Kidney capillary endothelial cell (primary cell): ENCODE measurements at places on chromosomes 11 and 22.
A peak's percentile ranks its signal among the peaks of the same experiment; 100 is the strongest.

DNA sequence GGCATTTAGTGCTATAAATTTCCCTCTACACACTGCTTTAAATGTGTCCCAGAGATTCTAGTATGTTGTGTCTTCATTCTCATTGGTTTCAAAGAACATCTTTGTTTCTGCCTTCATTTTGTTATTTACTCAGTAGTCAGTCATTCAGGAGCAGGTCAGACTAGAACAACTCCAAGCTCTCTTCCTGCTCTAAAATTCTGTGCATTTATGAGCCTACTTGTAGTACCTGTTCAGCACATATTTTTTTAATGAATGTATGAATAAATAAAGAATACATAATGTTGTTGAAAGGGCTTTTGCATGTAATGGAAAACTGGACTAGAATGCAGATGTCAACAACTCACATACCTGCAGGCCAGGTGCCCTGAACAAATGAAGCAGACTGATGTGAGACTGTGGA is 13.7 kb upstream of the HEPHL1 start:
- DNase-seq = no peak

DNA sequence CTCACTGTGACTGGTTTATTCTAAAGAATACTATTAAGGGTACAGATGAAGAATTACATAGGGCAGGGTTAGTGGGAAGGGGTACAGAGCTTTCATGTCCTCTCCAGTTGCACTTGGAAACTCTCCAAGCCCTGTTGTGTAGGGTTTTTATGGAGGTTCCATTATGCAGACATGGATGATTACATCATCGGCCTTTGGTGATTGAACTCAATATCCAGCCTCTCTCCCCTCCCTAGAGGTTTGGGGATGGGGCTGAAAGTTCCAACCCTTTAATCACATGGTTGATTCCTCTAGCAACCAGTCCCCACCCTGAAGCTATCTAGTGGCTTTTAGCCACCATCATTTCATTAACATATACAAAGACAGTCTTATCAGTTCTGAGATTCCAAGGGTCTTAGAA is 472.6 kb downstream of the BUD13 start:
- no peak for DNase-seq

DNA sequence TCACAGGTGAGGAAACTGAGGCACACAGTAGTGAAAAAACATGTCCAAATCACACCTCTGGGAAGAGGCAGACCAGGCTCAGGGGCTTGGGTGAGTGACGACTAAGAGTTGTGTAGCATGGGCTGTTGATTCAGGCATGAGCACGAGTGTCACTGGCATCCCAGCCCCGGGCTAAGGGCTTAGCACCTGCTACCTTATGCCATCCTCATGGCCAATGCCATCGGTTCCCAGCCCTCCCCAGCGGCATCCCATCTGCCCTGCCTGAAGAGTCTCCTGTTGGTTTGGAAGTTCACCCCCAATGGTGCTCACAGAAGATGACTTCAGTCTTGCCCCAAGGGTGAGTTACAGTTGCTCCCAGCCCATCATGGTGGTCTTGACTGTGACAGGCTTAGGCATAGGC is 22.4 kb downstream of the MB start:
- no peak for DNase-seq

- DNase-seq = no peak
These were observed 64.0 kb upstream of the PPP6R3 start for GRCh38 chr11:68396516-68396915.

DNA sequence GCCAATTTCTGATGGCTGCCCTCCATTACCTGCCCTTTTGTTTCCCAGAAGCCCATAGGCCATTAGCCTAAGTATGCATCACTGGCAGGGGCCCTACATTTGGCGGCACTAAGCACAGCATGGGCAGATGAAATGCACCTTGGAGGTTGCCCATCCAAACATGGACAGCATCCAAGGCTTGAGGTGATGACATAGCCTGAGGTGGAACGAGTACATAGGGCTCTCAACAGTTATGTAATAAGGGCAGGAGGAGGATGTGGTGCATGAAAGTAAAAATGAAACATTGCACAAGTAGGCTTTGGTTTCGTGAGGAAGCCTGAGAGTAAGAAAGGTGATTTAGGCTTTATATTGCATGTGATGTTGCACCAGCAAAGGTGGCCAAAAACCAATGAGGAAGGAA is 148.1 kb downstream of the FAM76B start:
- no peak for DNase-seq

- no peak for DNase-seq
These were observed 7.8 kb upstream of the NLRP10 start for GRCh38 chr11:7973011-7973410.

DNA sequence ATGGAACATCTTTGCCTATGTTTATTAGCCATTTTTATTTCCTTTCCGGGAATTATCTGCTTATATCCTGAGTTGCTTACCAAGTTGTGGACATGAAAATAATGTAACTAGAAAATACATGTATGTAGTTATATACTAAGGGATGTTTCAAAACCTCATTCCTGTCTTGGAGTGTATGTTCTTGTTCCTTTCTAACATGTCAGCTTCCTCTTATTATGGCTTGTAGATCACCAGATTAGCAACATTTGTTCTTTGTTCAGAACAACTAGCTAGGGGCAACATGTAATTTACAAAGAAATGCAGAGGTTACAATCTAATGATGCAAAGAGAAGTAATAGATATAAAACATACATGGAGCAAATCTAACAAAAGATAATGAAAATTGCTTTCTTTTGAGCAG is 13.1 kb upstream of the TMEM123 start:
- DNase-seq = no peak

DNA sequence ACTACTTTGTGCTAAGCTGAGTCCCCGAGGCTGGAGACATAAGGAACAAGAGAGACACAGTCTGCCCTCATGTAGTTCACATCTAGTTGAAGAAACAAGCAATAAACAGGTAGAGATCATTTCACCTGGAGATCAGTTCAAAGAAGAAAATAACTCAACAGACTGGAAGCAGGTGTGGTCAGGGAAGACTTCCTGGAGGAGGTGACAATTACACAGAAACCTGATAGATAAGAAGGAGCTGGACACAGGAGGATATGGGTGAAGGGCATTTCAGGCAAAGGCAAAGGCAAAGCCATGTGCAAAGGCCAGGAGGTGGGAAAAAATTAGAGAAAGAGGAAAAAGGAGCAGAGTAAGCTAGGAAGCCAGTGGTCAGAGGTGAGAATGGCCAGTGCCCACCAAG is 115.6 kb downstream of the MN1 start:
- no peak for DNase-seq

- DNase-seq = no peak
These were observed 707 bp upstream of the CD151 start for GRCh38 chr11:831961-832528.

DNA sequence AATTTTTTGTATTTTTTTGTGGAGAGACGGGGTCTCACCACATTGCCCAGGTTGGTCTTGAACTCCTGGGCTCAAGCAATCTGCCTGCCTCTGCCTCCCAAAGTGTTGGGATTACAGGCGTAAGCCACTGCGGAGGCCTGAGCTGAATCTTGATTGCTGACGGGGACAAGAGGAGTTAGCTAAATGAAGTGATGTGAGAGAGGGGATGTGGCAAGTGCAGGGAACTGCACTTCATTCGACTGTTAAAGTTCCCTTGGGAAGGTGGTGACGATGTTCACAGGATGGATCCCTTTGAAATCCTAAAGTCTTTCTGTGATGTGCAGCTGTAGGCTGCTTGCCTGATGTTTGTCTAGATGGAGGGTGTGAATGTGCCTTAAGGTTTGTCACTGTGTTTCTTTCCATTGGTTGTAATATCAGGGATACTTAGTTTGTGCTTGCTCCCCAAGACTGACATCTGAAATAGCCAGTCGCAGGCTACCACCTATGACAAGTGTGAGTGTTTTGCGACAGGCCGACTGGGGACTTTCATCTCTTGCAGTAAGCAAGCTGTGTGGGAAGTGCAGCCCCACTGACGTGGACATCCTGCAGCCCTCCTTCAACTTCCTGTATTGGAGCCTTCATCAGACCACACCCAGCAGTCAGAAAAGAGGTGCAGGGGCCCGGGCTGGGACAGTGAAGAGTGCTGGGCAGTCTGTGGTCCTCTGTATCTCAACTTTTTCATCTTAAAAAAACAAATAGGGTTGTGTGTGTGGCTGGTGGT is 19.6 kb upstream of the CCDC134 start:
- DNase-seq = peak; percentile 39

DNA sequence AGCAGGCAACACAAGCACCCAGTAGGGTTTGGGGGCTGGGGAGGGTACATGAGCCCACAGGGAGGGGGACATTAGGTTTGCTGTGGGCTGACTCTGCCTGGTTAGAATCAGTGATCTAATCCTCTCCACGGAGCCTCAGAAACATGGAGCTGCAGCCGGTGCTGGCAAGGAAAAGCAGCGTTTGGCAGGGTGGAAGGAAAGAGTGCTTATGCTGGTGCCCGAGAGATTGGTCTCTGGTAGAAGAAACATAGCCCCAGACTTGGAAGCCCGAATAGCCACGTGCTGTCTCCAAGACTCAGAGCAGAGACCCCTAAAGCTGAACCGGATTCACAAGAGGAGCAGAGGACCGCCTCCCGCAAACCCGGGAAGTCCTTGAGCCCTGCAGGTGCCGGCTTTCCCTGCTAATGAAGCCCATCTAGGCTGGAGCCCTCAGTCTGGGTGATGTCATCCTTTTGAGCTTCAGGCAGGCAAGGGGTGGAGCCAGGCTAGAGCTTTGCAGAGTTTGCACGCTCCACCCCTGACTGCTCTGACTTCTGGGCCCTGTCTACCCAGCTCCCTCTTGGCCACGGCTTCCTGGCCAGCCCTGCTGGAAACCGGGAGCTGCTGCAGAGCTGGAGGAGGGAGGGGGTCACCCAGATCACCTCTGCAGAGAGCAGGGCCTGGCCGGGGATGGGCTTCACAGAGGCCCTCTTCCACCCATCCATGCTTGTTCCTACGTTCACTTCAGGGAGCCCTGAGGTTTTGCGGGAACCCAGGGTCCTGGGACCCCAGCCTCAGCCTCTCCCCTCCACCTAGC is 35.0 kb upstream of the JAM3 start:
- peak; percentile 76 for DNase-seq

GRCh38 chr11:70411713-70412452 is 13.6 kb downstream of the CTTN start:
- DNase-seq = no peak

- no peak for DNase-seq
These were observed 5.6 kb downstream of the PIM3 start for GRCh38 chr22:49966041-49966773.

DNA sequence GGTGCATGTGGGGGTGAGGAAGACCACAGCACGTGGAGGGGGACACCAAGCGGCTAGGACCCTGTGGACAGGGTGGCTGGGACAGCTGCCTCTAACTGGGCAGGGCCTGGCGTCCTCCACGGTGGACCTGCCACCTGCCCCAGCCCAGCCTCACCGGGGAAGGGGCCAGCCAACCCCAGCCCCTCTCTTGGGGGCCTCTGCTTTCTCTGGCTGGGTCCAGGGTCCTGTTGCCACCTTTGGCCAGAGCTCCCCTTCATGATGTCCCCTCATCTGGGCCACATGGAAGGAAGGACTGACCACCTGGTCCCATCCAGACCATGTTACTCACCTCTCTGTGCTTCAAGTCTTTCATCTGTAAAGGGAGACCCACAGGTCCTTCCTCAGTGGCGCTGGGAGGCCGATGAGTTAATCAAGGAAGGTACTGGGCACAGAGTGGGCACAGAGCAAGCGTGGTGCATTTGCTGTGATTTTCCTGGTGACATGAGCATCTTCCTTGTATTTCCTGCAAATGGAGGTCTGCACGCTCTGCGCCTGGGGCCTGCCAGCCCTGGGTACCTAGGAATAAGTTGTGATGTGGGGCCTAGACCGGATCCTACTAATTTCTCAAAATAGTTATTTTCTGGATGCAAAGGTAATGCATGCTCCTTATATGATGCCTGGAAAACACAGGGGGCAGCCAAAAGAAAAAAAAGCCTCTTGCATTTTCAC is 538.4 kb downstream of the TBC1D22A start:
- DNase-seq = no peak

- DNase-seq = no peak
These were observed 11.3 kb upstream of the NFAM1 start for GRCh38 chr22:42443240-42444076.

- peak; percentile 2 for DNase-seq
These were observed 286.4 kb downstream of the DYNC2H1 start for GRCh38 chr11:103395612-103396011.

DNA sequence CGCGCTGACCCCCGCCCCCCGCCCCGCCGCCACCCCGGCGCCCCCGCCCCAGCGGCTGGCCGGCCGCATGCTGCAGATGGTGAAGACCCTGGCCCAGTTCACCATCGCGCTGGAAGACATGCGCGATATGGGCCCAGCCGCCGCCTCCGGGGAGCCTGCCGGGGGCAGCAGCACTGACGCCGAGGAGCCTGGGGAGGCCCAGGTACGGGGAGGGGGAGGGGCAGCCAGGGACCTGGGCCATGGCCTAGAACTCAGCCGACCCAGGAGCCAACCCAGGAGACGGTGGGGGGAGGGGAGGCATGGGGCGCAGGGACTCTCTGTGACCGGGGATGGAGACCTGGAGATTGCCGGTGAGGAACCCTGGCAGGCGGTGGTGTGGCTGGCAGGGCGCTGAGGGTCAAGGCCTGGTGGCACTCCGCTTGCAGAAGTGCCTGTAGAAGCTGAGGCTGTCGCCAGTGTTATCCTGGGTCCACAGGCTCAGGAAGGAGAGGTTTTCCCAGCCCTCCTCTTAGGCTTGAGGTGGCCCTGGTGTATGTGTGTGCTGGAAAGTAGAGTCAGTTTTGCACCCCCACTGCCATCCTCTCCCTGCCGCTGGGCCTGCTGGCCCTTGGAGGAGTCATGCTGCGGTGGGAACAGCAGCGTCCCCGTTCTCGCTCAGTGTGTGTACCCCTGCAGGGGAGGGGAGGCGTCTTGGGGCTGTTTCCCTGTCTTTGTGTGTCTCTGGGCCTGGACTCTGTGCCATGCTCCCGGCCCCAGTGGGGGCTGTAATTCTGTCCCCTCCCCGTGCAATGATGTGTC is 32.9 kb upstream of the RELT start:
- no peak for DNase-seq

DNA sequence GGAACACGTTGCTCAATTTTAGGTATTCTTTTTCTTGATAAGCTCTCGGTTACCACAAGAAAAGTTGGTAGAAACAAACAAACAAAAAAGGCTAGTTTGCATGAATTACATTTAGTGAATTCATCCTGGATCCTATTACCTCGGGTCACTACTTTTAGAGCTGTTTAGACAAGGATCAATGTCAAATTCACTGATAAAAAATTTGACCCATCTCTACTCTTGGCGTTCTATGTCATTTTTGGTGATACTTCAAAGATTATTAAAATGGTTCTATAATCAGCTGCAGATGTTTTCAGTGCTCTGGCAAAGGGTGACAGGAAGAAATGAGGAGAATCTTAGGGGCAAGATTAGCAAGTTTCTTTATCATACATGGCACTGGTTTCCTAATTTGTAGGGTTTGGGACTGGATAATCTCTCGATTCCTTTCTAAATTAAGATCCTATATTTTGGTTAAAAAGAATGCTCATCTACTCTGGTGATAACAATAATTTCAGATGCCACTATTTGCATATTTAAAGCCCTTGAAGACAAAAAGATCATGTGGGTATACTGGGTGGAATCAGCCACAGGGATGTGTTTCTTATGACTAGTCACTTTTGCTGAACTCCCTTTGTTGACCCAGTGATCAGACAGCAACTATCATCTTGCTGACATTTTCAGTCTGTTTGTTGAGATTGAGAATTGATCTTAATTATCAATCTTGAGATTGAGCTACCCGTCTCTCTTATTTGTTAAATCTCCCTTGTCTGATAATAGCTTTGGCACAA is 442.9 kb downstream of the AASDHPPT start:
- no peak for DNase-seq

GRCh38 chr11:113839842-113840241 is 35.5 kb downstream of the USP28 start:
- no peak for DNase-seq
